ENCODE measurements at places on chromosomes 7 and 10.

DNA sequence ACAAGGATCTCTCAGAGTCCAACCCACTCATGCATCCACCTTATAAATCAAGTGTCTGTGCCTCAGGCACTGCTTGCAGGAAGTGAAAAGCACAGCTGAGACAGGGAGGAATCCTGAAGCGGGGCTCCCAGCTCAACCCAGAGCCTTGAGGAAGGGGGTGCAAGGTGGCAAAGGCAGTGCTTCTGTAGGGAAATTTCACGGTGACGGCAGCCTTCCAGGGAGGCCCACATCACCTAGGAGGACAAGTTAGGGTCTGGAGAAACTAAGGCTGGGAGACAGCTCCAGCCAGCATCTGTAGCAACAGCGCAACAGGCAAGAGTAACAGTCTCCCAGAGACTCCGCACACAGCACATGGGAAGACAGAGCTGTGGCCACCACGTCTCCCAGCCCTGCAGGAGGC, 2.7 kb downstream of the AOC1 start:
- no peak for DNase-seq

- no peak for DNase-seq
These were observed 10.6 kb upstream of the LIPM start for GRCh38 chr10:88791924-88792323.

GRCh38 chr7:26854876-26855855, 9.2 kb downstream of the SKAP2 start:
- DNase-seq = no peak

DNA sequence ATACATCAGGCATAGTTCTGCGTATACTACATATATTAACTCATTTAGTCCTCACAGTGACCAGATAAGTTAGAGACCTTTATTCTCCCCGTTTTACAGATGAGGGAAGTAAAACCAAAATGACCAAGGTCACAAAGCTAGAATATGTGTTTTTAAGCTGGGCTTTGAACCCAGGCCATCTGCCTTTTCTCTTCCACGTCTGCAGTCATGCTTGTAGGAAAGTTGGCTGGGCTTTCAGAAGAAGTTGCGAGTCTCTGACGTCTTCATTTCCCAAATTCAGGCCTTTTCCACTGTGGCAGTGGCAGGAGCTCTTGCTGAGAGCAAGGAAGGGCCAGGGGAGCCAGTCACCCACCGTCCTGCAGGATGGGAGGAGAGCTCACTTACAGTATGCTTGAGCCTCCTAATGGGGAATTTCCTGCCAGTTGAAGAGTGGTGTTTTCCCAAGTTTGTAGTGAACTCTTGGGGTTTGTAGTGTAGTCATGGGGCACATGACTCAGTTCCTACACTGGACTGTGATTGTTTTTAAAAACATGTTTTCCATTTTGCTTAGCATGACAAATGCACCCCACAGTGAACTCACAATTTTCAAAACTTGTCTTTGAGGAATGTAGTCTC, 34.2 kb downstream of the CYP17A1 start:
- no peak for DNase-seq

- DNase-seq = no peak
These were observed 48.0 kb downstream of the CAMK2B start for GRCh38 chr7:44277391-44277790.

- no peak for DNase-seq
These were observed 94.4 kb upstream of the STEAP4 start for GRCh38 chr7:88401009-88401623.

DNA sequence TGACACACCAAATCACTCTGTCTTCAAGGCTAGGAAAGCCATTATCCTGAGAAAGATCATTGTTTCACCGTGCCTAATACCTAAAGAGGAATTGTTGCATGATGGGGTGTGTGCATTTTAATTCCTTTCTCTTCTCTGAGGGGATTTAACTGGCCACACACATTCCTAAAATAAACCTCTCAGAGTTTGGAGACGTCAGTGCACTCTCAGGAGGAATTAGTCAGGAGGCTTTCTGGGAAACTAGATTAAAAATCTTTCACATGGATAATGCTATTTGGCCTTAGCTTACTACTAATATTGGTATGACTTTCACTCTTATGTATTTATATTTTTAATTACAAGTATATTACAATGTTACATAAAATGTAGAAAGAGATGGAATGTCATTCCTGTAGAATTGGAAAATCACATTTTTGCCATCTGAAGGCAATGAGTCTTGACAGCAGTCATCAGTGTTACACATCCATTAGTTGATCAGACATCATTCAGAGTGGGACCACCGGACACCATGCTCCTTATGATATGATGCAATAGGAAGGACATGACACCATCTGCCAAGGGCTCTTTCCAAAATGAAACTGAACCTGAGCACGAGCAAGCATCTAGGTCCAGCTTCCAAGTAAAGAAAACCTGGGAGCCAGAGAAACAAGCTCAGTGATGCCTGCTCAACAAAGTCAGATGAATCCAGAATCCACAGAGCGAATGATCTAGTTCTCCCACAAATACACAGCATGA, 43.1 kb upstream of the TMEM273 start:
- no peak for DNase-seq
